Mucosa of descending colon (tissue), 3 donors: ENCODE measurements at places on chromosomes 16 and 17. TPM values are rescaled to one million over a fixed set of nuclear protein-coding genes. Genes with fewer than 3 reads are reported as not detected.

DNA sequence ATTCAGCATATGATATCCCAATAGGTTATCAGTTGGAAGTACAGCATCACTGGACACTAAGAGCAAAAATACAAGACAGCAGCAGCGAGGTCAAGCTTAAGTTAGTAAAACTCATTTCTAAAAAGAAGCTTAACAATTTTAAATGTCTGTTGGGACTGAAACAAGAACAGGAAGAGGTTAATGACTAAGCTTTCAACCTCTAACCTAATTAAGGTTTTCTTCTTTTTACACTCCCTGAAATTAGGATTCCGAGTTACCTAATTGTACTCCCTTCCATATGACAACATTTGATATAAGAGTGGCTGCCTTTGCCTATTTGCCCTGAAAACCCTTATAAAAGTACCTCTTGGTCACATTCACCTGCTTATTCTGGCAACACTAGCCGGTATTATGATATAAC lies 34.3 kb downstream of the CPSF4L start:
- DNase-seq: no peak

DNA sequence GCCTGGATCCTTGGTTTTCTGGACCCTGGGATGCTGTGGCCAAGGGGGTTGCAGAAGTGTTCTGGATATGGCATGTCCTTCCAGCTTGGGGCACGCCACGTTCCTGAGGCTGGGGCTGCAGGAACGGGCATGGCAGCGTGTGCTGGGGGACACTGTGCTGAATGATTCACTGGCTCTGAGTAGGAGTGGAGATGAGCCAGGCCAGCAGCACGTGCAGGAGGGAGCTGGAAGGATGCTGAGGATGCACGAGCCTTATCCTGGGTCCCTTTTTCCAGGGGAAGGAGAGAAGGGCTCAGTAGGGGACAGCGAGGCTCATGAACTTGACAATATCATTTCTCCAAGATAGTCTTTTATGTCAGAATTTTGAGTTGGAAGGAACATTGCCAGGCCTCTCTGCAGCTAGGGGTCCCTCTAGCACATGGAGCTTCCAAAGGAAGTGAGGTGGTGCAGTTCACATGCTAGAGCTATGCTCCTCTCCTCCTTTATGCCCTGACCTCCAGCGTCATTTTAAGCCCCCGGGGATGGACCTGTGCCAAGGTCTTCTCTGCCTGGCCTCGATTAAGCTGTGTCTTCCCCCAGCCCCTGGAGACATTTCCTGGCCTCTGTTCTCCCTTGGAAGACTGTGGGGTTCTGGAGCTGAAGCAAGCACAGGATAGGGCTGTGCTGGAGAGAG lies 125.9 kb downstream of the OR1D5 start:
- no peak for DNase-seq

RRAD gene
- total RNA-seq: 1.3 TPM

TNK1 gene
- total RNA-seq: 29.5 TPM

DNA sequence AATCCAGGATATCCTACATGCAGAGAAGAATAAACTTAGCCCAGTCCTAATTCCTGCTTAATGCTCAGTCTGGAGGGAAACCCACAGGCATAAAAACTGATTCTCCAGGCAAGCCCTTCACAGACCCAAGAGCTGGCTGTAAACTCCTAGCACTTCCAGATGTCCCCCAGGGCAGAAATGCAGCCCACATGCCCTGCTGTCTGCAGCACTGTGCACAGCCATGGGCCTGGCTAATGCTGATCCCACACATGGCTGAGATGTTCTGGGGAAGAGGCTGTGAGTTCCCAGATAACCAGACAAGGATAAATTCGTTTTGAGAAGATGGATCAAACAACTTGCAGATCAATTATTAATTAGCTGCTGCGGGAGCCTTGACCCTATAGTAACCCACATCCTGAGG lies 148.4 kb downstream of the AATF start:
- DNase-seq: no peak

DNA sequence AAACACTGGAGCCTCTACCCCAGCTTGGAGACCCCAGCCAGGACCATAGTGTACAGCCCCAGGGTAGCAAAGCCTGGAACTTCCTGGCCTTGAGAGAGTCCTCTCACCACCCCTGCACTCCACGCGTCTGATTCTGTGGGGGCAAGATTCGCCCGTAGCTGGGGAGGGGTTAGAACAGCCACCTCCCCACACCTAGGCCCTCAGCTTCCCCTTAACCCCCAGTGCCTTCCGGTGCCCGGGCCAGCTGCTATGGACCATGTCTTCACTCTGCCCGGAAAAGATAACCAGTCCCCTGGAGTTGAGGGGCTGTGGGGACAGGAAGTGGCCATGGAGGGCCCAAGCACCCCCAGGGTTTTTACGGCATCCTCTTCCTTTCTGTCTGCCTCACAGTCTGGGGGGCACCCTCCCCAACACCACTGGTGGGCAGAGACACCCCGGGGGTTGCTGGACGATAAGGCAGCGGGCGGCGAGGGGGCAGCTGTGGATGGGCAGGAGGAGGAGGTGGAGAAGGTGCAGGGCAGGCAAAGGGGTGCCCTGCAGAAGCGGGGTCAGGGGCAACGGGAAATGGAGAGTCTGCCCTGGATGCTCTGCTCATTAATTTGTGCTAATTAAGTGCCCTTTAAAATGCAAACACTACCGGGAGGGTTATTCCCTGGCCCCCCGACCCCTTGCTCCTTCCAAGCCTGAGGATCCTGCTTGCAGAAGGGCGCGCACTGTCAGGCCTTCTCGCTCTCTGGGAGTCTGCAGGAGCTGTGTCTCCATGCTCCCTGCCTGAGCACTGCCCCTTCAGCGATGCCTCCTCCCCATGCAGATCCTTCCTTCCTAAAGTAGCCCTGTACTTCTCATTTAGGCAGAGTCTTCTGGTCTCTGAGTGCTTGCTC lies 2.4 kb downstream of the PRSS27 start:
- DNase-seq: no peak

- no peak for DNase-seq
Measured at GRCh38 chr16:89373355-89374110, 116.8 kb downstream of the ANKRD11 start.

DNA sequence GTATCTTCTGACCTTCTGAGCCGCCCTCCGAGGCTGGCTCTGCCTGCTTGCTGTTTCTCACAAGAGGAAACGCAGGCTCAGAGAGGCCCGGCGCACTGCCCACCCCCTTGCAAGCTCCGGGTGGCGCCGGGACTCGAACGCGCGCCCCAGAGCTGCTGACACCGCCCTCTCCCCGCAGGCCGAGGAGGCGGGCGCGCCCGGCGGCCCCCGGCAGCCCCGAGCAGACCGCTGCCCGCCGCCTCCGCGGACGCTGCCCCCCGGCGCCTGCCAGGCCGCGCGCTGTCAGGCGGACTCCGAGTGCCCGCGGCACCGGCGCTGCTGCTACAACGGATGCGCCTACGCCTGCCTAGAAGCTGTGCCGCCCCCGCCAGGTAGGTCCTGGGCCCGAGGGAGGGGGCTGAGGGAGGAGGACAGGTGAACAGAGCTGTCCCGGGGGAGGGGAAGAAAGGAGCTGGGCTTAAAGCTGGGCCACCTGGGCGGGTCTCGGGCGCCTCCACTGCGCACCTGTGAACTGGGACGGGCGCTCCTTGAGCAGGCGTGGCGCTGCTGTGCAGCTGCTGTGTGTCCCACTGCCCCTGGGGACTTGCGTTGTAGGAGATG lies 18.2 kb downstream of the WFDC1 start:
- peak; percentile 86 for DNase-seq

- DNase-seq: no peak
Measured at GRCh38 chr16:71440669-71441347, 1.0 kb downstream of the TLE7 start.

DNA sequence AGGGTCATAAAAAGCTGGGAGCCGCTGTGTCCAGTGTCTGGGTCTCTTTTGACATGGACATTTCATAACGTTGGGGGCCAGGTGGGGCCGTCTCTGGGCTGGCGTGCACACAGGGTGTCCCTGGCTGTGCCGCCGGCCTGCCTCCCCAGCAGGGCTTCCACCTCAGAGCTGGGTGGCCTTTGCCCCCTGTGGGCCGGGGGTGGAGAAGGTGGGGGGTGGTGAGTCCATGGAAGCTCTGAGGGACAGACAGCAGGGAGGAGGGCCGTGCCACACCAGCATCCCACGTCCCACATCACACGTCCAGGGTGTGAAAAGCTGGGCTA lies 908 bp upstream of the SNAI3 start:
- no peak for DNase-seq

DNA sequence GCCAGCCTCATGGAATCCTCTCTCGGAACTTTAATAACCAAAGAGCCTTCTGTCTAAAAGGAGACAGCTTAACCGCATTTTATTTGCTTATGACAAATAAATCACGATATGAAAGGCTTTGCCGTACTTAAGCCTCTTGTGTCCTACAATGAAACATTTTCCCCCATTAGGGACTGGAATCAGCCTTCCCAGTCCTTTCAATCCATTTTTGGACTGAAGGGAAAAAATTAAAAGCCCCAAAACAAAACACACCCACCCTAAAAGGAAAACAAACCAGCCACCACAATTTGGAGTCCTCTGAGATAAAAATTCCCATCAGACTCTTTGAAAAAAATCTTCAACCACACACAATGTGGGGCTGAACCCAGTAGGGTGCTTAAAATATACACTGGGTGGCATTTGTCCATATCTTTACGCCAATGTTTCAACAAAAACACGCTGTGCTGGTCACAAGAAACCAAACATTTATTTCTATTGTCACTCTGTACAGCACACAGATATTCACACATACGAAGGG lies 3.0 kb downstream of the HOXB4 start:
- no peak for DNase-seq

DNA sequence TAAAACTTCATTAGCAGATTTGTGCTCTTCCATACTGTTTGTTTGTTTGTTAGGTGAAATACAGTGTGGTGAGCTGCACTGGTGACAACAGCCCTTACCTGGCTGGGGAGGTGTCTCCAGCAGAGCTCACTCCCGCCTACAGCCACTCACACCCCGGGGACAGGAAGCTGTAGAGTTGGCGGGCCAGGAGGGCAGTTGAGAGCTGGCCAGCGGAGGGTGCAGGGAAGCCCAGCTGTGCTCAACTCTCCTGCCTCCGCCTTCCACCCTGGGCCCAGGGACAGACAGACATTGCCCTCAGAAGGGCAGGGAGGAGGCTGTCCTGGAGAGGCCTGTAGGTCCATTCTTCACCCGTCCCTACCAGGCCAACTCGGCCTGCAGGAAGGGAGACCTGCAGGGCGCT lies 48.6 kb upstream of the PVALEF start:
- no peak for DNase-seq

DNA sequence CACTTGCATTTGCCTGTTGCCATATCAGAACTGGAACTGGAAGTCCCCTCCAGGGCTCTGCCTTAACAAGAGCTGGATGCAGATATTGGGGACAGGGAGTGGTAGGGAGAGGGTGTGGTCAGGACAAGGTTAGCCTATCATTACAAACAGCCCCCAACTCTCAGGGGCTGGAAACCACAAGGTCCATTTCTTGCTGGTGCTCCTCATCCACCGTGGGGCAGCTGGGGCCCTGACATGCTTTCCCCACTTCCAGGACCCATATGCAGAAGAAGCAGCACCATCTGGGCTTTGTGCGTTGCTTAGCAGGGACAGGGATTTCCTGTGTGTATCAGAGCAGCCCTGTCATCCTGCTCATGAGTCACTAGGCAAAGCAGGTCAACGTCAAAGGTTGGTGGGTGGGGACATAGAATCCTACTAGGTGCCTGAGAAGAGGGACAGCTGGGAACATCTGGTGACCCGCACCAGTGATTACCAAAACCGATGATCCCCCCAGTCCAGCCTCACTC lies 26.9 kb downstream of the RGS9 start:
- no peak for DNase-seq

DNA sequence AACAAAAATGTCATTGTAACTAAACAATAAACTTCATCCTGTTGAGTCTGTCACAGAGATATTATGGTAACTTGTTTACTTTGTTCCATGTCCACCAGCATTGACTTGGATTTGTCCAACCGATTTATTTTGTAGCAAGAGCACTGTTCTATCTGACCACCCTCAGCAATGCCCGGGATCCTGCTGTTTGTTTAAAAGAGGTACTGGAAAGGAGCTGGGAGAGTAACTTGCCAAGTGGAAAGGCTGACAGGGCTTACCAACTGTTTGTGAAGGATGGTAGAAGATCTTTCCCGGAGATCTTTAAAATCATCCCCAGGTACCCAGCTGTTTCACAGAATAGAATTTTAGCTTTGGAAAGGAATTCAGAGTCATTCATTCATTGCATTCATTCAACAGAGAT lies 59.1 kb upstream of the BCAR1 start:
- DNase-seq: no peak

GRCh38 chr17:76329664-76330063 lies 21.6 kb upstream of the QRICH2 start:
- DNase-seq: no peak

GRCh38 chr17:64491994-64492393 lies 4.9 kb downstream of the POLG2 start:
- no peak for DNase-seq

DNA sequence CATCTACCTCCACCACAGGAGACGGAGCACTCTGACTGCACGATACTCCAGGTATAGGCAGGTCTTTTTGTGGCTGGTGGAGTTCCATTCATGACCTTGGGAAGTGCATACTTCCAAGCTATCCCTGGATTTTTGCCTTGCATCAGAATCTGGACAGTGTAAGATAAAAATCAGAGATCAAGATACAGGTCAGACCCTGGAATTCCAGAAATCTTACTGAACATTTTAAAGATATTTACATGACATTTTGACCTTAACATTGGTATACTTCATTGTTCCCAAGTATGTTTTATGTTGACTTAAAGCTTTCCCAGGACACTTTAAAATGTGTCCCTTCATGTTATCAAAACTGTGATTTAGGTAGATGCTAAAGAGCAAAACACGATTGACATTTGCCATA lies 101.0 kb downstream of the SYCE1L start:
- DNase-seq: no peak

KCNJ2 gene
- 9.2 TPM for total RNA-seq

- no peak for DNase-seq
Measured at GRCh38 chr17:6670999-6671398, 19.4 kb downstream of the C17orf100 start.

TEKT5 gene
- total RNA-seq: 0.90 TPM

DNA sequence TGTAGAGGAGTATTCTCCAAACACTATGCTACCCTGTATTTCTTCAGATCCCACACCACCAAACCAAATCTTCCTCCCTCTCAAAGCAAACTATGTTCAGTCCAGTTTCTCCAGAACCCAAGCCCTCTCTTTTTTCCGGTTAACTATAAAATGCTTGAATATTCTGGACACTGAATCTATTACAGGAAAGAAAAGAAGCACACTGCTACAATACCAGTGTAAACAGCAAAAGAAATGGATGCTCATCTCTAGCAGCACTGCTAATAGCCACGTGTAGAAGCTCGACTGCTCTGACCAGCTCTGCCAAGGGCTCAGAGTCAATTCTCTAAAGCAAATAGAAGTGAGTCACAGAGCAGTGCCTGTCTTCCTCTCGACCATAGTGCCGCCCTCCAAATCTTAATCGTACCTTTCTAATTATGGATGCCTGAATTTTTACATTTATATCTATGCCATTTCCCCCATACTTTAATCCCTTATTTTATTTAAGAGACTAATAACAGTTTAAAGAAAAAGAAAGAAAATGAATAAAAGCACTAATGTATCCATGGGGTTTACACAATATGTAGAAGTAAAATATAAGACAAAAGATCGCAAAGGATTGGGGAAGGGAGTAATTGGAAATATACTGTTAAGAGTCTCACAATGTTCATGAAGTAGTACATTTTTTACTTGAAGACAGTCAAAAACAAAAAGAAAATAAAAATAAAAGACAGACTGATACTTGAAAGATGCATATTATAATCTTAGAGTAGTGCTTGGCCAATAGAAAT lies 154.5 kb downstream of the PARN start:
- DNase-seq: no peak
